ENCODE measurements at places on chromosomes 7 and 10.

- no peak for DNase-seq
These were observed 173.6 kb downstream of the CDCA7L start for GRCh38 chr7:21771906-21772610.

DNA sequence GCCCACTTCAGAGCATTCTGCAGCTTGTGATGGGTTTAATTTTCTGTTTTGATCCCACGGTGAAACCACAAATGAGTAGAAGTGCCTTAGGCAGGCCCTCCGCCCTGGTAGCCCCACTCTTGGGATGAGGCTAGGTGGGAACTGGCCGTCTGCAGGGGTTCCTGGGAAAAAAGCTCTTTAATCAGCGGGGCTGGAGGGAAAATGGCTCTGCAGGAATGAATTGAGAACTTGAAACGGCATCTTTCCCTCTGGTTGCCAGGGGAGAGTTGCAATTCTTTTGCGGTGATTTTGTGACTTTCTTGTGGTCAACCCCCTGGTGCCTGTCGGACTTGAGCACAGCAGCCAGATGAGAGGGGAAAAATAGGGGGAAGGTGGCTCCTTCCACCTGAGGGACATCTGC lies 32.7 kb downstream of the COL26A1 start:
- DNase-seq, result no peak

- no peak for DNase-seq
These were observed 281.1 kb downstream of the CCDC3 start for GRCh38 chr10:12720217-12720981.

GRCh38 chr10:20156511-20156910 lies 340.3 kb downstream of the PLXDC2 start:
- DNase-seq, result no peak

DNA sequence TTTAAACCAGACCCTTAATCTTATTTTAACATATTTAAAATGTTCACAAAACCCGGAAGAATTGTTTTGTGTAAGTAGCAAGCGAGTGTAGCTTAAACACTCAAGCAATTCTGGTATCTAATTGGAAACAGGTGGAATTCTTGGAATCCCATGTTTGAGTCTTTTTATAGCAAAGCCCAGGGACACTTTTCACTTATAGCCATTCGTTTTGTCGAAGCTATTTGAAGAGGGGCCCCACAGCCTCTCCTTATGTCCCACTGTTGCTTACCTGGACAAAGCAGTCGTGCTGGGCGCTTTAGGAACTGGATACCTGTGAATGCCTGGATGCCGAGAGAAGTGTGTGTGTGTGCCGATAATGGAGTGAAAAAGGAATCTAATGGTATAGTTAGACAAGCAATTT lies 3.3 kb downstream of the CUX1 start:
- no peak for DNase-seq

DNA sequence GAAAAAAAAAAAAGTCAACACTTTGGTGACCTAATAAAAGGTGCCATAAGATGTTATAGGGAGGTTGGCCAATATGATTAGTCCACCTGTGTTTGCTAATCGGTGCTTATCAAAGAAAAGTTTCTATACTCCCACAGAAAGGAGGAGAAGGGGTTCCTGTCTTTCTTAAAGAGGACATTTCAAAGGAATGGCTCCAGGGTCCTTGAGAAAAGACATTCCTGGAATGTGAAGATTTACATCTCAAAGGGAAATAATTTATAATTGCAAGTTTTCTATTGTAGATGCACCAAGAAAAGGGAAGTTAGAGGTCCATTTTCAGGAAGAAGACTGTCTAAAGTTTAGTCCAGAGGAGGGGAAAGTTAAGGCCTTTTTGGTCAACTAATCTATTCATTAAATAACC lies 715.3 kb downstream of the NXPH1 start:
- DNase-seq, result no peak

GRCh38 chr7:119197172-119197876 lies 972.8 kb downstream of the ANKRD7 start:
- no peak for DNase-seq

GRCh38 chr10:5233324-5233723 lies 36.7 kb downstream of the AKR1C4 start:
- no peak for DNase-seq

DNA sequence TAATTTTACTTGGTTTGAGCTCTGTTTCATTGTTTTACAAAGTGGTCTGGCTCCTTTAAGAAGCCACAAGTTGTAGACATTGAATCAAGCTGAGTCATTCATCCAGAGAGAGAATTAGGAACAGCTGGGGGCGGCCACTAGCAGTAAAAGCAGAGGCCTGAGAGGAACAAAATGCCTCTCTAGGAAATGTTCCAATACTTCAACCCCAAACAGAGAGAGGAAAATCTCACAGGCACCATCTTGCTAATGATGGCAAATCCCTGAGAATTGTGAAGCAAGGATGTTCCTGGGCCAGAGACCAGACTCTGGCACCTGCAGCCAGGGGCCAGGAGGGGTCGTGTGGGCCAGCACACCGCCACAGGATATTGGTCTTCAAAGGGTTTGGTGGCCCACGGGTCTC lies 26.5 kb upstream of the TRIL start:
- DNase-seq, result no peak

DNA sequence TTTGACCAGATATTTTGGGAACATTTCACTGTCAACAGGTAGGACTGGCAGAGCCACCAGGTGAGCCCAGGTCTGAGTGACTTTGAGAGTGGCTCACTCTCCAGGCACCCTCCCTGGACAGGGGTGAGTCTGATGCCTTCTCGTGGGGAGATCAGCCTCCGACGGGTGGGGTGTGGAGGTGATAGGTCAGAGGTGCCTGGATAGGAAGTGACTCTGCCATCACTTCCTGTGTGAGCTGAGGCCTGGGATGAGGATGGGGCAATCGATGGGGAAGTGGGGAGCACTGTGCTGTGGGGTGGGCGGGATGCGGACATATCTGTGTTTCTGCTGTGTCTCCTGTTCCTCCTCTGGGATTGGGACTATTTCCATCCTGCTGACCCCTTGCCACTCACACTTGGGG lies 34.6 kb downstream of the IFT22 start:
- DNase-seq, result no peak

DNA sequence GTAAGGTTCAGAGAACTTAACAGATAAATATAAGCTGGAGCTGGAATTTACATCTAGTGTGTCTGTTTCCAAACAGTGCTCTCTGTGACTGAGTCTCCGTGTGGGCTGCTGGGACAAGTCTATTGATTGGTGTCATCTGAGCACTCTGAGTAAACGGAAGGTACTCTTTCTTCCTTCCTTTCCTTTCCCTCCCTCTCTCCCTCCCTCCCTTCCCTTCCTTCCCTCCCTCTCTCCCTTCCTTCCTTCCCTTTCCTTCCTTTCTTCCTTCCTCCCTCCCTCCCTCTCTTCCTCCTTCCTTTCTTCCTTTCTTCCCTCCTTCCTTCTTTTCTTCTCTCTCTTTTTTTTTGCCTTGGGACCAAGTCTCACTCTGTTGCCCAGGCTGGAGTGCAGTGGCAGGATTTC lies 61.8 kb downstream of the ANKRD61 start:
- no peak for DNase-seq

DNA sequence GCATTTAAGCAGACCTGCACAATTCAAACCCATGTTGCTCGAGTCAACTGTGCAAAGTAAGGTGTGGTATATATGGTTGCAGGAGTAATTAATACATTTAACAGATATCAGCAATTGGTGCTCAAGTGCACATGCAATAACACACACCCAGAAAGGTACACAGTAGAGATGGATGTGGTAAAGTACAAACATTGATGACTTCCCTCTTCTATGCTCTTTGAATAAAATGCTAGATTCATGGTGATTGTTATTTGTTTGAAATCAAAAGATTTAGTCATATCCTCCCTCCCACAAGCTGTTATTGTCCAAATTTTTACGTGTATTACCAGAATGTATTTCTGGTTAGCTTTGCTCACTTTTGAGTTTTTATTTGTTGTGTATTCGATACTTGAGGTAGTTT lies 262.0 kb upstream of the CSTF2T start:
- DNase-seq, result no peak

DNA sequence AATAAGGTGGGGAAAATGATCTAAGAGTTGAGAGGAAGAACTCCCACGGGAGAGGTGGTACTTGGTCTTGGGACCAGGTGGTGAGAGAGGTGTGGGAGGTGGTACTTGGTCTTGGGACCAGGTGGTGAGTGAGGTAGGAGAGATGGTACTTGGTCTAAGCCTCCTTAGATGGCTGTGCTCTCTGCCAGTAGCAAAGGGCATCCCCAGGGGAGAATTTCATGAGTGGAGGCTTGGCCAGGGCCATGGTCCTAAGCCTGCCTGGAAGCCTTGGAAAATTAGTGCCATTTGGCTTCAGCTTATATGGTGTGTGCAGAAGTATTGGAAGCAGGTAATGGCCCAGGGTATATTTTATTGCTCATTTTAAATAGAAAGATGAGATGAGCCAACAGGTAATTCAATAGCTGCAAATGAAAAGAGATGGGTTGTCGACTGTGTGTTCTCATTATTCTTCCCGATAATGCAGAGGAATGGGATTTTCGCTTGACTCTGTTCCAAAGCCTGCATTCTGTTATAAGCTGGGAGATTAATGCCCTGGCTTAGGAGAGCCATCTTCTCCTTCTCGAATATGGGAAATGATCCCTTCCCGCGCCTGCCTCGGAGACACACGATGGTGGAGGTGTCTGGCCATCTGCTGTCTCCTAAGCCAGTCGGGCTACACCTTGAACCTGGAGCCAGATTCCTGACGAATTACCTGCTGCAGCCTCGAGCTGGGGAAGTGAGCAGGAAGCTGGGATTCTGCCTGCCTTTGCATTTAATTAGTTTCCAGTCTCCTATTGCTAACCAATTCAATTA lies 287.8 kb downstream of the GALNT17 start:
- no peak for DNase-seq

DNA sequence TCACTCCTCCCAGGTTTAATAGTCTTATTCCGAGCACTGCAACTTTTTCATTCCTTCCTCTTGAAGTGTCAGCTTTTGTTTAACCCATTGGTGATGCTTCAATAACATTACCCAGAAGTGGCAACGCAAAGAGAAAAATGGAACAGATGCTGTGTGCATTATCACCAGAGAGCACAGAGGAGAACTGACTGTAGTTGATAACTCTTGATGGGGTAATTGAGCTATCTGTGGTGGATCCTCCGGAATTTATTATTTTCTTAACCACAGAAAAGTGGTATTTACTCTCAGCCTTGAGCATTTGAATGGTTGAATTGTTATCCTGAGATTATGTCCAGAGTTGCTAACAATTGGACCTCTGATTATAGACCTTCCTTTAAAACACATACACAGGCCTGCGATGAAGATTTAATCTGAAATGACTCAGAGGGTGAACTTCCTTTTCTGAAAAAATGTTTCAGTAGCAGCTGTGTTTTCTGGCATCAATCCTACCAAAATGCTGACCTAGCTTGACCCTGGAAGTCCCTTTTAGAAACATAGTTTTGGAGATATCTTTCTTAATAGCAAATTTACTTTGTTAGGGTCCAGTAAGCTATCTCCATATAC lies 1584.4 kb upstream of the LRRTM3 start:
- no peak for DNase-seq

DNA sequence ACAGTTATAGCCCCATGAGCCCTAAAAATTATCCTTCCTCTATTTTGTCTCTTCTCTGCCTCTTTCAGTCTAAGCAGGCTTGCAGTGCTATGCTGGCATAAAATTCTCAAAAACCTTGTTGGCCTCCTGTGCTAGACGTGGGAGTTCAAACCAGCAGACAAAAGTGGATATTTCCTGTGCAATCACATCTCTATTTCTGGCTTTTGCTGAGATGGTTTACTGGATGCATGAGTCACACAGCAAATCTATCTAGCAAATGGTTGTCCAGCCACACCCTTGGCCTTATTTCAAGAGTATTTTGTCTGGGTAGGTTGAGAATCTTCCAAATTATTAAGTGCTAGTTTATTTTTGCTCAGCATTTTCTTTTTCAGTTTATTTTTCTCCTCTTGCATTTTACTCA lies 370.8 kb downstream of the CDC14C start:
- no peak for DNase-seq

DNA sequence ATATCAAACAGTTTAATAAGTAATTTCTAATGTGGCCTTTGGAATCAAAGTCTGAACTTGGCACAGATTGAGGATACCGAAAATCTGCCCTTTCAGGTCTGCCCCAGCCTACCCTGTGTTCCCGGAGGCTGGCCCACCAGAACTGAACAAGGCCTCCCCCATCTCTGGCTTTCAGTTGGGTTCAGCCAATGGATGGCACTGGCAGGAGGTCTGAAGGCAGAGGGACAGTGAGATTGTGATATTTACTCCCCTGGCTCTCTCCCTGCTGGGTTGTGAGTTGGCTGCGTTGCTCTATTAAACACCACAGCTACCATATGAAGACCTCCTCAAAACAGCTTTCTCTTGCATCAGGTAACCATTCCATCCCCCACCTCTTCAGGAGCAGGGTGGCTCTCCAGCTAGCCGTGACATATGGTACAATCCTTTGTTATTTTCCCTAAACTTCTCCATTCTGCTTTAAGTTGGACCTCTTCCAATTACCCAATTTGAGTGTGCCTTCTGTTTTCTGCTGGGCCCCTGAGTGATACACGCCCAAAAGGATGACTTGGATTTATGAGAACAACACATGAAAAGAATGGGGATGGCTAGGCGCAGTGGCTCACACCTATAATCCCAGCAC lies 28.1 kb downstream of the DNMBP start:
- no peak for DNase-seq

GRCh38 chr10:71086439-71087080 lies 125.8 kb upstream of the UNC5B start:
- no peak for DNase-seq

DNA sequence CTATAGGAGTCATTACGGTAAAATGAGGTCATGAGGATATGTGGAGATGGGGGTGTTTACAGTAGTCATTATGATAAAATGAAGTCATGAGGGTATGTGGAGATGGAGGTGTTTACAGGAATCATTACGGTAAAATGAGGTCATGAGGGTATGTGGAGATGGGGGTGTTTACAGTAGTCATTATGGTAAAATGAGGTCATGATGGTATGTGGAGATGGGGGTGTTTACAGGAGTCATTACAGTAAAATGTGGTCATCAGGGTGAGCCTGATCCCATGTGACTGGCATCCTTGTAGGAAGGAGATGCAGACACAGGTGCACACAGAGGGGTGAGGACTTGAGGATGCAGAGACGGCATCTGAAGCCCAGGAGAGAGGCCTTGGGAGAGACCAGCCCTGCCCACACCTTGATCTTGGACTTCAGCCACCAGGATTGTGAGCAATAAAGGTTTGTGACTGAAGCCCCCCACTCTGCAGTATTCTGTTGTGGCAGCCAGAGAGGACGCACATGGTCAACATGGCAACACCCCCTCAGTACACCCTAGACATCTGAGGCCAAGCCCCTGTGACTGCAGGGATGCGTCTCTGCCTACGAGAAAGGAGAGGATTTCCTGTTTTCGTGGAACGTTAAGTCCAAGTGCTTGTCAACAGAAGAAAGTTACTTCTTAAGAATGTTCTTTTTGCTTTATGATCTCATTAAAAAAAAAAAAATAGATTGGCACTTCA lies 544.4 kb downstream of the DNAJB6 start:
- DNase-seq, result no peak

DNA sequence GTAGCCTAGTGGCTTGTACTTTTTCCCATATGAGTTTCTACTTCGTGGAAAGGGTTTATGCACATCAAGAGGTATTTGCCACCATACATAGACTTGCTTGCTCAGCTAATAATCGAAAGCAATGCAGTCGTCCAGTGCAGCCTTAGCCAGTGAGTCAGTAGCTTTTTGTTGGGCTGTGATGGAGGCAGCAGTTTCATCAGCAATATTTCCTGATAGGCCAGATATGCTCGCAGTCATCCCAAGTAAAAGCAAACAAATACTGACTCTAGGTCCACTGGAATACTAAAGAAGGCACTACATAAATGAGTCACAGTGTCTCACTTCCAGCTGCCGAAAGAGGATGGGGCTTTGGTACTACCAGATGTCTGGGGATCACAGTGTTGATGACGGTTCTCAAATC lies 2.1 kb upstream of the BNIP3 start:
- DNase-seq, result no peak

GRCh38 chr7:2800220-2800930 lies 43.7 kb downstream of the GNA12 start:
- DNase-seq, result no peak

Measured in activated CD4-positive, alpha-beta T cell treated with anti-CD3 and anti-CD28 coated beads, Interleukin-2, amount 10 ng/mL, durations not matched to agents 7 days and 5 days (primary cell).